Left ventricle myocardium superior (tissue), 1 donor: ENCODE measurements at places on chromosomes 4 and X.

DNA sequence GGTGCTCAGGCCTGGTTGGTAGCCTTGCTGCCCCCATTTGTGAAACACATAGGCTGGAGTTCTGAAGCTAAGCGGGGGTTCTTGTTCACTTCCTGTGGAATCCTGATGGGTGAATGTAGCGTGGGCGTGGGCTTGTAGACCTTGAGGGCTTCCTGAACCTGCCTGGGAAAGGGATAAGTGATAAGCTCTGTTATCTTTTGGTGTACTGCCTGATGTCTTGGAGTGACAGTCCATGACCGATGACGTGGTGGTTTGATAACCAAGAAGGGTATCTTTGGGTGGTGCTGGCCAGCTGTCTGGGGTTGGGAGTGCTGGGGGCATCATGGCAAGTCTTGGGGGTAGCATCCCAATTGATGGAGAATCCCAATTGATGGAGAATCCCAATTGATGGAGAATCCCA, 17.5 kb upstream of the WDR1 start:
- DNase-seq = no peak

- DNase-seq = no peak
Observed at GRCh38 chr4:85128246-85129204, 162.0 kb upstream of the WDFY3 start.

- no peak for DNase-seq
Observed at GRCh38 chrX:40244980-40245379, 147.2 kb upstream of the BCOR start.

GRCh38 chr4:180710628-180711337, 1532.4 kb upstream of the TENM3 start:
- DNase-seq = no peak

DNA sequence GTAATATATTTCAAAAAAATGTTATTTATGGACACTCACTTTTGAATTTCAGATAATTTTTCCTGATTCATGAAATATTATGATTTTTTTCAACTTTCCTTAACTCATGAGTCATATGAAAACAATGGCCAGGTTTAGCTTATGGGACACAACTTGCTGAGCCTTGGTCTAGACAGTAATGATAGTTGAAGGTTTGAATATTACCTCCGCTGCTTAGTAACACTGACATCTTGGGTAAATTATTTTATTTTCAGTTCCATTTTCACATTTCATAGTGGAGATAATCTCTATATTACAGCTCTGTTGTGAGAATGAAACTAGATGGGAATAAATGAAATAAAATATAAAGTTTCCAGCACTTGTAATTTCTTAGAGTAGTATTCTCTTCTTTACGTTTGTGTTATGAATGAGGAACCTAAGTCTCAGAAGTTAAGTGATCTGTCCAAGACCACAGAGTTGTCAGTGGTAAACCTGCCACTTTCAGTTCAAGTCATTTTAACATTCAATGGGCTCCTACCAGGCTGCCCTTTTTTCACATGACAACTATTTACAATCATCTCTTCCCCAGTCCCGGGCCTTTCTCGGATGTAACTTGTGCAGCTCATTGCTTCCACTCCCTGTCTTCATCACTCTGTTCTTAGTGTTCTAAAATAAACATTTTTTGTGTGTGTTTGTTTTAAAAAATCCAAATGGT, 46.8 kb upstream of the GC start:
- no peak for DNase-seq
